ENCODE measurements at places on chromosomes 1 and 21.

DNA sequence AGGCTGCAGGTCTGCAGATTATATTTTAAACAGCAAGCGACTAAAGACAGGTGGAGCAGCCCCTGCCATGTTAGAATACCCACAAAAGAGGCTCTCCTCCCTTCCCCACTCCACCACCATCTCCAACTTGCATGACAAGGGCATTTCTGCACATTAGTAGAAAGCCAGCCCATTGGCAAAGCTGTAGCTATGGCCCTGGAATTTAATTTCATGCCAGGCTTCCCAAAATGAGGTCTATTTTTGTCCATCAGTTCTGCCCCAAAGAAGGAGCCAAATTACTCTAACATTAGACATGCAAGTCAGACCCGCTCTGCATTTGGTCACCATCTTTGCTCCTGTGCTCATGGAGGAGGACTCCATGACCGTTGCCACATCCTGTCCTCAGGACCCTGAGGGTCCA, 115.2 kb downstream of the LAMC2 start:
- DNase-seq: no peak

DNA sequence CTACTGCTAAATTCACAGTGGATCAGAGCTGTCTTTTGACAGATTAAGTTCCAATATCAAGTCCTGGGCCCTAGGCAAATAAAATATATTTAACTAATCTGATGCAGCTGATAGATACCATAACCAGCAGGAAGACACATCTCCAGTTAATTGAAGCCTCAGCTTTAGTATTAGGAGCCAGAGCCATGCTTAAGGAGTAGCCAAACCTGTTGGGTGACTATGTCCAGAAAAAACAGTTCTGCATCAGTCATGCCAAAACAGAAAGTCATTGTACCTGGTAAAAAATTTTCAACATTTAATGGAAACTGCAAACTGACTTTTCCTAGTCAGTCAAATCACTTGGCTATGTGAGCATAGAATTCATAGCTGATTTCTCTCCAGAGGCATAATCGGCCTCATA, 200.5 kb upstream of the RUNX1 start:
- no peak for DNase-seq

GRCh38 chr1:42669936-42670335, 11.7 kb downstream of the PPIH start:
- DNase-seq: no peak

DNA sequence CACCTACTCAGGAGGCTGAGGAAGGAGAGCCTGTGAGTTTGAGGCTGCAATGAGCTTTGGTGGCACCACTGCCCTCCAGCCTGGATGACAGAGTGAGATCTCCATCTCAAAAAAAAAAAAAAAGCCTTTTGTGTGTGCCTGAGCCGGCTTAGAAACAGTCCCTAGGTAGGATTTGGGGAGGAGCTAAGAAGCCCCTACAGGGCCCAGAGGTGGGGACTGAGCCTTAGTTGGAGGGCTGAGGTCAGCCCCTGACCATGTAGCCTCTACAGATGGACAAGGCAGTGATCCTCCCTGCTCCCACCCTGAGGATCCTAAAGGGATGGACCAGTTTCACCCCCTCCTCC, 2.5 kb downstream of the ADAMTSL4 start:
- DNase-seq: no peak

GRCh38 chr1:98077691-98078090, 156.9 kb upstream of the DPYD start:
- no peak for DNase-seq

DNA sequence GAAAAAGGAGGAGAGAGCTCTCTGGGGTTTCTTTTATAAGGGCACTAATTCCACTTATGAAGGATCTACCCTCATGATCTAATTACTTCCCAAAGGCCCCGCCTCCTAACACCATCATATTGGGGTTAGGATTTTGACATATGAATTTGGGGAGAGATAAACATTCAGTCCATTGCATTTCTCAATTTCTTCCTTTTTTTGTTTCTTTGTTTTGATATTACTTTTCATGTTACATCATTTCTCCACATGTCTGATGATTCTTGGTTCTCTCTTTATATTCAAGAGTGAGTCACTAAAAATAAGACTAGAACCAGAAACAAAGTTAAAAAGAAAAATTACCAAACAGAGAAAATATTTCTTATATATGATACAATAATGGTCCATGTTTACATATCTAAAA, 63.2 kb upstream of the DUSP10 start:
- DNase-seq: no peak

GRCh38 chr1:116574581-116575291, 3.9 kb upstream of the CD58 start:
- DNase-seq: peak; percentile 55

DNA sequence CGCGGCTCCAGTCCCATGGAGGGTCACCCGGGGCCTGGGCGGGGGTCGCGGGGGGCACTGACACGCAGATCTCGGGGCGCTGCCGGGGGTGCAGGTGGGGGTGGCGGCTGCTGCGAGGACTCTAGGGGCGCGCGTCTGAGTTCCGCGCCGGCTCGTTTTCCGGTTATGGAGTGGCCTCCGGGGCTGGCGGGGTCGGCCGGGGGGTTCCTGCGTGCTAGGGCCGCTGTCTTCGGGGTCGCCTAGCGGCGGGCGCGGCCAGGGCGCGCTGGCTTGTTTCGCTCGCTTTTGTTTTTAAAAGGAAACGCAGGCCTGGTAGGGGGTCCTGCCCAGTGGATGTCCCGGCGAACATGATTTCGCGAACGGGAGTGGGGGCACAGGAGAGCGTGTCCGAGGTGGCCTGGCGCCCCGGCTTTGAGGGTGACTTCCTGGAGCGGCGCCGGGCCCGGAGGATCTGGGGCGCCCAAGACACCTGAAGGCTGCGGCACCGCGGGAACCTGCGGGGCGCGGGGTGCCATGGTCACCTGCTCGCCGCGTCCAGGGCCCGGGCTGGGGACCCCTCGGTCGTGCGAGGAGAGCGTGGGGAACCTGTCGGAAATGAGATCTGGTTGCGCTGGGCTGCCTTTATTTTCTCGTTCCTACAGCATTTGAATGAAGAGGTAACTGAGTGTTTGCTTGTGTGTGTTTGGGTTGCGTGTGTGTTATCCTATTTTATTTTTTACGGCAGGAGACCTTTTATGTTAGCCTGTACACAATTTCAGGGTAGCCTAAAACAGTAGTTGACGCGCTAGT, 618 bp downstream of the ETS2 start:
- peak; percentile 25 for DNase-seq

DNA sequence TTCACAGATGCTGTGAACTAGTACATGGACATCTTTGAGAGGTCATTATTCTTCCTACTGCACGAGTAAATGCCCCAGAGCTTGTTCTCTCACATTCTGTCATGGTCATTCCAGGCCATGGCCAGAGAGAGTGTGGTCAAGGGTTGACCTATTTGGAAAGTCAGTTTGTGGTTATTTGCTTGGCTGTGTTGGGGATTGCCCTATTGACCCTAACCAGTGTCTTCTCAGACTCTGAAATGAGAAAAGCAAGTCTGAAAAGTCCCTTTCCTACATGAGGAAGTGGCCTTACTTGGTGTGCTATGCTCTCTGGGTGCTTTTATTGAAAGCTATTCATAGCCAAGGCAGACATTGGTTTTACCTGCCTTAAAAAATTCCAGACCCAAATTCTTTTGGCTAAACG, 26.6 kb downstream of the CLIC6 start:
- DNase-seq: no peak

DNA sequence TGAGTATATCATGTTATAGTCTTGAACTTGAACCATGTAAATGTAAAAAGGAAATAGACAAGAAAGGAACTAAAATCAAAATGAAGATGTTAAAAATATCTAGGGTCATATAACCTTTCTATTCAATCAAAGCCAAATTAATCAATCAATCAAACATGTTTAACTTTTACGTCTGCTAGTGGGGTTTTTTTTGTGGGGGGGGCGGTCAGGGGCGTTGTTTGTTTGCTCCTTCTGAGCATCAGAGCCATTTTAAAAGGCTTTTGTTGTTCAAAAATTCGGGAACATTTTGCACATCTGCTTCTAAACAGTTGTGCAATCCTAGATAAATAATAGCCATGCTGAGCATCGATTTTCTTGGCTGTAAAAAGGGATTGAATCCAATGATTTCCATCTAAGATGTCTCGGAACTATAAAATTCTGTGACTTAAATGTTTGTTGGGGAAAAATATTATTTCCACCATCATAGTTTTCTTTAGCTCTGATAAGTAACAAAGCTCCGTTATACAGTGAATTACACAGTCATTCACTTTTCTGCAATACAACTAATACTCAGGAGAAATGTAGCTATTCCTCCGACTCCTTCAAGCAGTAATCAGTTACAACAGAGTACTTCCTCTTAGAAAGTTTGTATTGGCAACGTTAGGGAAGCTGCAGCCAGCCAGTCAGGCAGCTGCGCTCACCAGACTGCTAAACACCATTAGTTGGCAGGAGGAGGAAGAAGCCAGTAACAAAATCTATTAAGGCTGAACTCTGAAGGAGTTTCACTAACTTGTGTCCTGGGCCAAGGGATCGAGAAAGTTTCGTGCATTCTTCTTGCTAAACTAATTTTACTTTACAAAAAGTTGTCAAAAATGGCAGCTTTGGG, 2.2 kb downstream of the SPATA6 start:
- no peak for DNase-seq

GRCh38 chr1:231075020-231075419, 35.0 kb upstream of the FAM89A start:
- DNase-seq: no peak

- DNase-seq: peak; percentile 34
Observed at GRCh38 chr1:184973272-184974055, 844 bp downstream of the NIBAN1 start.

Data from activated CD4-positive, alpha-beta T cell treated with anti-CD3 and anti-CD28 coated beads, Interleukin-2, amount 50 U/mL, for 1 hour (primary cell).